ENCODE measurements at places on chromosomes 7 and 10. TPM values are rescaled to one million over a fixed set of nuclear protein-coding genes. Genes with fewer than 3 reads are reported as not detected.

DNA sequence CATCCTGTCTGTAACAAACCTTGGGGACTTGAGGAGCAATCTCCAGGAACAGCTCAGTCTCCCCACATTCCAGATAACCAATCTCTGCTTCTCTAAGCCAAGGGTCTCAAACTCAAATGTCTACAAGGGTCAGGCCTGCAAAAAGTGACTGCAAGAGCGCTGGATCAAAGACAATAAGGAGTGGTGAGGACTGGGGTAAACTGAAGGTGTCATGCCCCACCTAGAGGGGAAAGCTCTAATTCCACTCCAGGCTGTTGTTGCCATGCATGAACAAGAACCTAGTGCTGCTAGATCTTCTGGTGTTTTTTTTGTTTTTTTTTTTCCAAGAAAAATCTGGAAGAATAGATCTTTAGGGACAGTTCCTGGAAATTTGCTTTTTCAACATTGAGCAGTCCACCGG lies 117.9 kb upstream of the MACROH2A2 start:
- DNase-seq, result no peak
- H3K27me3 ChIP-seq, result no peaks in the 10 kb centered on the region
- no peaks in the 10 kb centered on the region for H3K4me1 ChIP-seq
- H3K36me3 ChIP-seq, result no peaks in the 10 kb centered on the region
- H3K27ac ChIP-seq, result no peak overlapping the region
- H3K4me3 ChIP-seq, result no peak overlapping the region

ZNF503 gene
- total RNA-seq, result 8.2 TPM

AGR2 gene
- not detected for total RNA-seq

DNA sequence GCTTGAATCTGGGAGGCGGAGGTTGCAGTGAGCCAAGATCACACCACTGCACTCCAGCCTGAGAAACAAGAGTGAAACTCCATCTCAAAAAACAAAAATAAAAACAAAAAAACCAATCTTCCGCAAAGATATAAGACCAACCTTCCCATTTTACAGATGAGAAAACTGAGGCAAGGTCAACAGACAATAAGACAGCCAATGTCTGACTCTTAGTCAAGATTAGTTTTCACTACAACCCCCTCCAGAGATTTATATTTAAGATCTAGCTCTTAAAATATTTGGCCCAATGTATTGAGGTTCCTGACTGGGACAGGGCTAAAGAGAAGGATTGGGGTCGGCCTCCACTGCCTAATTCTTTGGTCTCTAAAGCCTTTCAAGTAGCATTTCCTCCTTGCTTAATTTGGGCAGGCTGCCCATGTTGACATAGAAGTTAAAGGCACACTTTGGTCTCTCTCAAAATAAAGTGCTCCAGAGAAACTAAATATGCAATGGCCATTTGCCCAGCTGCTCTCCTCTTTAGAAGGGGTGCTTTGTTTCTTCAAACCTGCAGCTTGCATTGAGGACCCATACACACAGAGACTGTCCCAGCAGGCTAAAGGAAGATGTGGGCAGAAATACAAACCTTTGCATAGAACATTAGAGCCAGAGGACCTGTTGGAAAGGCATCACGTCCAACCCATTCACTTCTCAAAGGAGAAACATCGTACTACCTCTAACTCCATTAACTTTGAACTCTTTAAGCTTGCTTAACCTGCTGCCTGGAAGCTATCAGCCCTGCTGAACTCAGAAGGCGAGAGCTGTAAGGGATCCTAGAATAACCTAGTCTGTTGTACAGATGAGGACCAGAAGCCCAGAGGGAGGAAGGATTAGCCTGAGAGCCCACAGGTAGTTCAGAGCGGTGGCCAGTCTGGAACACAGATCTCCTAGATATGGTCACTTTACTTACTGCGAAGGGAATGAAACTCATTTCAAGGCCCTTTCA lies 3.9 kb downstream of the TECTB start:
- H3K27ac ChIP-seq, result no peak overlapping the region
- no peak for DNase-seq
- H3K27me3 ChIP-seq, result no peaks in the 10 kb centered on the region
- H3K4me1 ChIP-seq, result no peaks in the 10 kb centered on the region
- no peak overlapping the region for H3K4me3 ChIP-seq

- H3K4me1 ChIP-seq, result peaks cover 9% of the 10 kb centered on the region
- H3K27ac ChIP-seq, result no peak overlapping the region
Measured at GRCh38 chr7:101927802-101928201, 110.4 kb downstream of the CUX1 start.

YAE1 gene
- total RNA-seq, result 36.3 TPM

DNA sequence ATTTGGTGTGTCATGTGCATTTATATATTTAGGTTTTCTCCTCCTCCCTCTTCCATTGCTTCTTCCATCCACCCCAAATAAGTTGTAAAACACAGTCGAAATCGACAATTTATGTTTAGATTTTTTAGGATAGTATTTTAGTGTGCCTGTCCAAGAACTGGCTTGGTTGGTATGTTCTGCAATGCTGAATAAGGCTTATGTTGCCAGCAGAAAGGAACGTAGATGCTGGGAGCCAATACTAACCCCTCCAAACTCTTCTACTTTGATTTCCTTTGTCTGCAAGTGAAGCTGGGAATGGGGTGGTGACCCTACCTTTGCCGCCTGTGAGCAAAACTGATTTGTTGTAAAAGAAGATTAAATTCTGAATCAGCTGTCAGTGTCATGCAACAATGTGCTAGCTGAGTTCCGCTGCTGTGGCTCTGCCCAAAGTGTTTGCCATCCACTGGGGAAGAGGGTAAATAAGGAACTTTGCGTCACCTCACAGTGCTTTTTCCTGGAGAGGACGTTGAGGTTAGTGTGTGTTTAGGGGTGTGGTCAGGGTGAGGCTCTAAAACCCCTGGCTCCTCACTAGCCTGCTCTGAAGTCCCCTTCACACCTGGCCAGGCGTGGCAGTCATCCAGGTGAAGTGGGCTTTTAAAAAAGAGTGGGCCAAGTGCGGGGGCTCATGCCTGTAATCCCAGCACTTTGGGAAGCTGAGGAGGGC lies 44.4 kb downstream of the TACC2 start:
- H3K27me3 ChIP-seq, result peaks cover 4% of the 10 kb centered on the region
- H3K4me1 ChIP-seq, result no peaks in the 10 kb centered on the region
- no peak for DNase-seq
- H3K4me3 ChIP-seq, result no peak overlapping the region
- no peak overlapping the region for H3K27ac ChIP-seq

- H3K27ac ChIP-seq, result no peak overlapping the region
- H3K27me3 ChIP-seq, result no peaks in the 10 kb centered on the region
- H3K4me3 ChIP-seq, result no peak overlapping the region
- DNase-seq, result no peak
- peaks cover 19% of the 10 kb centered on the region for H3K4me1 ChIP-seq
Measured at GRCh38 chr7:30757342-30757692, 5.4 kb downstream of the INMT start.

GRCh38 chr7:121901026-121901425 lies 28.1 kb downstream of the PTPRZ1 start:
- no peaks in the 10 kb centered on the region for H3K27me3 ChIP-seq
- no peak overlapping the region for H3K4me3 ChIP-seq
- H3K4me1 ChIP-seq, result no peaks in the 10 kb centered on the region
- no peaks in the 10 kb centered on the region for H3K36me3 ChIP-seq
- H3K27ac ChIP-seq, result no peak overlapping the region

GRCh38 chr7:116671681-116672595 lies at the start of gene MET:
Gene MET (plus strand): TSS chr7:116672196. CDS start chr7:116699085, 26,889 bp downstream.
- peak within 1 kb of the TSS; percentile 87 for H3K27ac ChIP-seq
- H3K27me3 ChIP-seq, result no peaks in the 10 kb centered on the region
- H3K36me3 ChIP-seq, result no peaks in the 10 kb centered on the region
- no peaks in the 10 kb centered on the region for H3K4me1 ChIP-seq
- DNase-seq, result peak; percentile 73

- no peaks in the 10 kb centered on the region for H3K4me1 ChIP-seq
- no peaks in the 10 kb centered on the region for H3K27me3 ChIP-seq
- no peak for DNase-seq
- H3K36me3 ChIP-seq, result no peaks in the 10 kb centered on the region
- no peak overlapping the region for H3K27ac ChIP-seq
Measured at GRCh38 chr7:66246554-66247171, 41.5 kb downstream of the TPST1 start.

GRCh38 chr7:6221340-6222319 lies 50.8 kb downstream of the CYTH3 start:
- peaks cover 5% of the 10 kb centered on the region for H3K4me1 ChIP-seq
- H3K4me3 ChIP-seq, result no peak overlapping the region
- H3K36me3 ChIP-seq, result no peaks in the 10 kb centered on the region

DNA sequence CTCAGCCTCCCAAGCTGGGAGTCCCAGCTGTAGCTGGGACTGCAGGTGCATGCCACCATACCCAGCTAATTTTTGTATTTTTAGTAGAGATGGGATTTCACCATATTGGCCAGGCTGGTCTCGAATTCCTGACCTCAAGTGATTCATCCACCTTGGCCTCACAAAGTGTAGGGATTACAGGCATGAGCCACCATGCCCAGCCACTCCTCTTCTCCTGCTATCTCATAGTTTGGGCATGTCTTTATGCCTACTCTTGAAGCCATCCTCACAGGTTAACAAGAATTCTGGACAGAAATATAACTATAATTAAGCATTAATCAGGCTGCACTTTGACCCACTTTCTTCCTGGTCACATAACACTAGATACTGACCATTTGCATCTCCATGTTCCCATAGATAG lies 28.6 kb upstream of the C10orf67 start:
- H3K4me1 ChIP-seq, result no peaks in the 10 kb centered on the region
- no peaks in the 10 kb centered on the region for H3K36me3 ChIP-seq
- DNase-seq, result no peak
- H3K27ac ChIP-seq, result no peak overlapping the region

RAB19 gene
- total RNA-seq, result not detected

CCL26 gene
- 1.3 TPM for total RNA-seq

JAKMIP3 gene
- total RNA-seq, result under 0.01 TPM

AS3MT gene
- total RNA-seq, result 8.1 TPM

- no peak for DNase-seq
- no peak overlapping the region for H3K27ac ChIP-seq
- H3K4me3 ChIP-seq, result no peak overlapping the region
- no peaks in the 10 kb centered on the region for H3K4me1 ChIP-seq
- no peaks in the 10 kb centered on the region for H3K27me3 ChIP-seq
- H3K36me3 ChIP-seq, result no peaks in the 10 kb centered on the region
Measured at GRCh38 chr10:111233439-111233838, 156.6 kb downstream of the ADRA2A start.

GRCh38 chr10:28897617-28898464 lies 220.5 kb downstream of the BAMBI start:
- H3K27me3 ChIP-seq, result no peaks in the 10 kb centered on the region
- no peaks in the 10 kb centered on the region for H3K36me3 ChIP-seq
- no peak overlapping the region for H3K27ac ChIP-seq
- no peak for DNase-seq

DNA sequence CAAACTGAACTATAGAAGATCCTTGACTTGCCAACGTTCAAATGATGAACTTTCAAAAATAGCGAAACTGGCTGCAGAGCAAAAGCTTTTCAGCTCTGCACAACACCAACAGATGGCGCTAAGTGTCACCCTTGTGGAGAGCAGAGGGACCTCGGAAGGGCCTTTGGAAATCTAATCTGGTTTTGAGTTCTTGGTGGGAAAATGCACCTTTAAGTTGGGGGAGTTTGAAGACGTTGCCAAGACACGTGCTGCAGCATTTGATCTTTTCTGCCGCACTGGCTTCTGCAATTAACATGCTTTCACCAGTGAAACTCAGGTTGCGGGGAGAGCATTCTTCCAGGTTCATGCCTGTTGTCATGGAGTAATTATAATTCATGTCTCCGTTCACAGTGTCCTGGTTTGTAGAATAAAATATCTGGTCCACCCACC lies 26.3 kb upstream of the WDR11 start:
- peak; percentile 23 for DNase-seq
- no peaks in the 10 kb centered on the region for H3K36me3 ChIP-seq
- no peaks in the 10 kb centered on the region for H3K4me1 ChIP-seq
- H3K27ac ChIP-seq, result no peak overlapping the region
- no peak overlapping the region for H3K4me3 ChIP-seq
- H3K27me3 ChIP-seq, result no peaks in the 10 kb centered on the region

MDH2 gene
- total RNA-seq, result 29.5 TPM

DNA sequence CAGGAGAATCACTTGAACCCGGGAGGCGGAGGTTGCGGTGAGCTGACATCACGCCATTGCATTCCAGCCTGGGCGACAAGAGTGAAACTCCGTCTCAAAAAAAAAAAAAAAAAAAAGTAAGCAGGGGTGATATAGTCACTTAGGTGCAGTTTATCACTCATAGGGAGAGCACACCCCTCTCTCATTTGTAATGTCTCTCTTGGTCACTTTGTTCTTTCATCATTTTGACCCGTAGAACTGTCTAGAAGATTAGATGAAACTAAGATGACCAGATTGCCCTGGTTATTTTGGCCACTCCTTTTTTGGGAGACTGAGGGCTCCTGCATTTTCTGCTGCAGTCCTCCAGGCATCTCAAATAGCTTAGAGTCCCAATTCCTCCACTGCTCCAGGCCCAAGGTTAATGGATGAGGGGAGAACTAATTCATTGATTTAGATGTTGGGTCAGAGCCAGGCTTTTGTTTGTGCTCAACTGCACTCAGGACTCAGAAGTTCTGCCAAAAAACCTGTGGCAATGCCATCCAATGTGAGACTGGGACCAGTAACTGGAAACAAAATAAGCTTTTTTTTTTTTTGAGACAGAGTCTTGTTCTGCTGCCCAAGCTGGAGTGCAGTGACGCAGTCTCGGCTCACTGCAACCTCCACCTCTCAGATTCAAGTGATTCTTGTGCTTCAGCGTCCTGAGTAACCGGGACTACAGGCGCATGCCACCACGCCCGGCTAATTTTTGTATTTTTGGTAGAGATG lies 50.0 kb upstream of the CAMK1D start:
- H3K4me3 ChIP-seq, result no peak overlapping the region
- H3K36me3 ChIP-seq, result no peaks in the 10 kb centered on the region
- no peaks in the 10 kb centered on the region for H3K27me3 ChIP-seq
- H3K4me1 ChIP-seq, result no peaks in the 10 kb centered on the region

DNA sequence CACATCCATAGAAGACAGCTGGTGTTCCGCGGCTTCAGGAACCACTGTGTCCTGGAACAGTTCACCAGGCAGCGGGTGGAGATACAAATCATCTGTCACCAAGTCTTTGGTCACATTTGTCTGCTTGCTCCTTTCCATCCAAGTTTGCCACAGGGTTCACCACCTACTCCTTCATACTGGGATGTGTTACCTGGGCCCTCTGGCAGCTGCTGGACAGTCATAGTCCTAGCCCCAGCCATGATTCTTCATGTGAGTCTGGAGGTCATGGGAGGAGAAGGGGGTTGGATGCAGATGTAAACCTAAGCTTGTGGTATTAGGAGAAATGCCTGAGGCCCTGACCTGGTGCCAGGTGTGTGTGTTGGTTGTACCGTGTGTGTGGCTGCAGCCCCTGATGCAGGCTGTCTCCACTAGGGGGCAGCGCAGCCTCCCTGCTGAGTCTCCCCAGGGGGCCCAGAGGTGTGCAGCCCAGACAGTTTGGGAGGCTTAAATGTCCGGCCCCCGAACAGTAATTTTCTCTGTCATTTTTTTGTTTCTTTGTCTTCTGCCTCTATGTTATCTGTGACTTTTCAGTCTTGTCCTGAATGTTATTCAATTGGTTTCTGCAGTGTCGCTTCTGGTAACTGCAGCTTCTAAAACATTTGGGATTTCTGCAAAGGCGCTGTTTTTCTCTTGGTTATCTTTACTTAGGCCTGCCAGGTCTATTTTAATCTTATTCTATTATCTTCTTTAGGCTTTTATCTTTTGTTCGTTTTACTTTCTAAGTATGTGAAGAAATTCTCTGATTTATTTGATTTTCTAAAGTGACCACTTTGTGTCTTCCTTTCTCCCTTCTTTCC lies 14.8 kb downstream of the NPS start:
- H3K27ac ChIP-seq, result no peak overlapping the region
- H3K4me3 ChIP-seq, result no peak overlapping the region
- no peaks in the 10 kb centered on the region for H3K4me1 ChIP-seq
- H3K36me3 ChIP-seq, result no peaks in the 10 kb centered on the region
- H3K27me3 ChIP-seq, result no peaks in the 10 kb centered on the region
- DNase-seq, result no peak

- no peak for DNase-seq
- H3K36me3 ChIP-seq, result no peaks in the 10 kb centered on the region
- H3K4me1 ChIP-seq, result no peaks in the 10 kb centered on the region
- no peaks in the 10 kb centered on the region for H3K27me3 ChIP-seq
Measured at GRCh38 chr7:70242826-70243225, 644.6 kb downstream of the AUTS2 start.

Measured in fibroblast of lung (primary cell).